Activated gamma-delta T cell (primary cell): ENCODE measurements at places on chromosomes 6 and 20.

DNA sequence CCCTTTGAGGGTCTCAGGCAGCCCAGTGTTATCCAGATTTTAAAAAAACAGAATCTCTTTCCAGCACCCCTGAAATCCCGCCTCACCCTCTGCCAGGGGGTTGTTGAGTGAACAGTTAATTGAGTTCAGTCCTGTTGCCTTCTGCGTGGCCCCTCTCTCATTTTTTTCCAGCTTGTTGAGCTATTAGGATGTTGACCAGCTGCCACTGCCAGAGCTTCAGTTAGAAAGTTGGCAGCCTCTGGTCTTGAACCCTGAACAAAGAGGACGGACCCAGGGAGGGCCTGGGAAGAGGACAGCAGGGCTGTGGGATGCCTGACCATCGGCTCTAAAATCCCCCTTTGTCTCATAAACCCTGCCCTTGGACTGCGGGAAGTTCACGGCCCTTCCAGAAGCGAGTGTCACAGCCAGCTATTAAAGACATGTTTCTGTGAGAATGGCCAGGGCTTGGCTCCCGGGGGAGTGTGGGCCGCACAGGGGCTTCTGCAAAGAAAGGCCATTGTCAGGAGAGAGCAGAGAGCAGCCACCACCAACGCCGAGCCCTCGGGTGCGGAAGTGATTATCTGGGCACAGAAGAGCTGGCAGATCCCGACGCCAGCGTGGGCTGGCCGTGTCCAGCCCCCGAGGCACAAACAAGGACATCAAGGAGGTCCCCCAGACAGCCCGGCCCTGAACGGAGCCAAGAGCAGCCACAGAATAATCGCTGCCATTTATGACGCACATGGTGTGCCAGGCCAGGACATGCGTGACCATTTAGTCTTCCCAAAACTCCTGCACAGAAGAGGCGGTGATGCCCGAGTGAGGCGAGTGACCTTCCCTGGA, 189.0 kb downstream of the ANKRD60 start:
- DNase-seq = no peak

GRCh38 chr20:31695849-31696804, 26.5 kb downstream of the BCL2L1 start:
- DNase-seq = no peak

- DNase-seq = no peak
These were observed 58.5 kb downstream of the ANKS1A start for GRCh38 chr6:34947561-34947960.

- no peak for DNase-seq
These were observed 123.3 kb upstream of the ATXN1 start for GRCh38 chr6:16884526-16884925.

DNA sequence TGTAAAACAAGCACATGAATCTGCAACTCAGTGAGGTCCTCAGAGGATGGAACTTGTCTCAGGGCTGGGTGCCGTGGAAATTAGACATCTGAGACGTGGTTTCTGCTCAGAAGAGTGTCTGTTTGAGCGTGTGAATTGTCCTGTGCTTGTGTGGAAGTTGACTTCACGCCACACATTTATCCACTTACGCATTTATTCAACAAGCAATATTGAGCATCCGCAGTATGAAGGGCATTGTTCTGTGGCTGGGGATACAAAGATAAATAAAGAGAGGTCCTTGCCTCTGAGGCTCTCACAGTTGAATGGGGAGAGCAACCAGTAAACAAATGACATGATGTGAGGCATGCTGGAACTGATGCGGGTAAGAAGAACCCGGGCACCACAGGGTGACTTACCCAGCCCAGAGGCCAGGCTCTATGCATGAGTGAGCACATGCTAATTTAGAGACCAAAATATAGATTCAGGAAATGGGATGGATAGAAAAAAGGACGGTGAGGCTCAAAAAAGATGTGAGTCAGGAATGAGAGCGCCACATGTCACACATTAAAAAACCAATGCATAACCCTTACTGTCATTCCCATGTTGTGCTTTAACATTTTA, 60.4 kb downstream of the SOBP start:
- no peak for DNase-seq
